ENCODE measurements at places on chromosomes 13 and 19. TPM values are rescaled to one million over a fixed set of nuclear protein-coding genes. Genes with fewer than 3 reads are reported as not detected.

Gene ZNF850
- total RNA-seq = 0.83 TPM

Gene NLRP7
- under 0.01 TPM for total RNA-seq

Gene DCLK1
- total RNA-seq = 19.5 TPM

Gene IL17D
- 3.6 TPM for total RNA-seq

Gene KIR2DL4
- total RNA-seq = not detected

Gene CD37
- total RNA-seq = not detected

Gene CGB7
- not detected for total RNA-seq

Gene WDR18
- total RNA-seq = 69.4 TPM

Gene PRR20E
- not detected for total RNA-seq

Gene NAPSA
- 0.50 TPM for total RNA-seq

Gene CYP4F12
- total RNA-seq = not detected

Gene PRODH2
- total RNA-seq = not detected

Gene ELANE
- total RNA-seq = not detected

Gene FBL
- 67.5 TPM for total RNA-seq

Gene NDUFB7
- total RNA-seq = 188 TPM

Gene CEACAM20
- total RNA-seq = not detected

Gene TBXA2R
- total RNA-seq = 2.9 TPM

Gene FFAR3
- total RNA-seq = not detected

Gene CALR3
- total RNA-seq = not detected

Gene WASF3
- 12.2 TPM for total RNA-seq

Gene C19orf67
- 0.17 TPM for total RNA-seq

Gene LILRA6
- total RNA-seq = not detected

Gene GDF15
- total RNA-seq = 37.7 TPM

Gene KXD1
- total RNA-seq = 93.1 TPM

Gene IL11
- total RNA-seq = 2.6 TPM

Gene SOHLH2
- total RNA-seq = 2.0 TPM

Gene TMEM238
- total RNA-seq = 0.58 TPM

Gene MTUS2
- total RNA-seq = not detected

Gene EHD2
- total RNA-seq = 244 TPM

Measured in smooth muscle cell of trachea (primary cell).